ENCODE measurements at places on chromosomes 3 and 15. TPM values are rescaled to one million over a fixed set of nuclear protein-coding genes. Genes with fewer than 3 reads are reported as not detected.

DNA sequence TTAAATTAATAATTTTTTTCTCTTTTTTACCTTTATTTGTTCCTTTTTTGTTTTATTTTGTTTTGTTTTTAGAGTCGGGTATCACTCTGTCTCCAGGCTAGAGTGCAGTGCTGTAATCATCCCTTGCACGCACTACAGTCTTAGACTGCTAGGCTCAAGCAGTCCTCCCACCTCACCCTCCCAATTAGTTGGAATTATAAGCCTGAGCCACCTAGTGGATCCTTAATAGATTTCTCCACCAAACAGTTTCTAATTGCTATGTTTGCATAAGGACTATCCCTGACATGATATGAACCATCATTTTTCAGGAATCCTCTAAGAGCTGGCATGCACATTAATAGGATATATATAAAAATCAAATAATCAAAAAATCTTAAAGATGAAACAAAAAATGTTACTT lies 993.2 kb downstream of the OTOL1 start:
- no peak for DNase-seq

- DNase-seq, result peak; percentile 97
These were observed 99.8 kb upstream of the NR2F2 start for GRCh38 chr15:96230526-96231181.

DNA sequence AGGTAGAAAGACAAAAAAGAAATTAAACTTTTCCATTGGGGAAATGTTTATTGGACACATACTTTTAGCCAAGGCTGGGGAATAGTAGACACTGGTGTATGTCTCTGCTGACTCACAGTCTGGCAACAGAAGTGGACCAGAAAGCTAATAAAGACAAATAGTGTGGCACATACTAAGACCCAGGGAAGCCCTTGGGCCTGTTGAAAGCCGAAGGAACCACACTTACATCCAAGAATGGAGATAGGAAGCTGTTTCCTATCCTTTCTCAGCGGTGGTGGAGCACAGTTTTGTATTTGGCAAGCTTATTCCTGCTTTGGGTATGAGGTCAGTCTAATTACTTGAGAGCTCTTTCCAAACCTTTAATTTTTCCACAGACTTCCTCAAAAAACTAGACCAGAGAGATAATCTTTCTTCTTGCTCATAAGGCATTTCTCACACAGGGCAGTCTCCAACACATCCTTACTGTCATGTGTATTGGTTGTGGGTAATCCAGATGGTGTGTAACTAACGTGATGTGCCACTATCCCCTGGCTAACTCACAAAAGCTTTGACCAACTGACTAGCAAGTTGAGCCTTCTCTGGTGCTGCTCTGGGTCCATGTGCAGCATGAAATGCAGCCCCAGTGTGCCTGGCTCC lies 279.1 kb upstream of the IGF1R start:
- DNase-seq, result no peak

GRCh38 chr3:11635680-11636393 lies 7.9 kb downstream of the VGLL4 start:
- no peak for DNase-seq

FGF7 gene
- total RNA-seq, result not detected

GRCh38 chr3:20310629-20311028 lies 124.6 kb upstream of the SGO1 start:
- DNase-seq, result no peak

All from foreskin keratinocyte (primary cell).